ENCODE measurements at places on chromosomes 11 and 22.

- DNase-seq, result no peak
These were observed 89.4 kb downstream of the LDLRAD3 start for GRCh38 chr11:36033082-36033751.

DNA sequence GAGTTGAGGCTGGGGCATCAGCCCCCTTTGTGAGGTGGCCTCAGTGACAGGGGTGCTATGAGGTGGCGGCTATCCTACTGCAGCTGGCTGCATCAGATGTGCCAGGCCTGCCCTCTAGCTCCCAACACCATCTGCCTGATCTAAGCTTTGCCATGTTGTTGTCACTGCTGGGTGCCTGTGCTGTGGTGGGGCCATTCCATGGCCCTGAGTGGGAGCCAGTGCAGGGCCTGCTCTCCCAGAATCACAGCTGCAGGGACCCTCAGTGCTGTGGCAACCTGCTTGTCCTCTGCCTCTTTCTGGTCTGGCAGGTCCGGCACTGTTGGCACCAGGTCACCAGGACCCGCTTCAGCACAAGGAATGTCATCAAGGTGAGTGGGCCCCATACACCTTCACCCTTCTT is 1.8 kb upstream of the SNU13 start:
- DNase-seq, result no peak

- no peak for DNase-seq
These were observed 42.7 kb downstream of the IGLL1 start for GRCh38 chr22:23537416-23537815.

GRCh38 chr11:130852589-130852988 is 63.7 kb downstream of the SNX19 start:
- no peak for DNase-seq

DNA sequence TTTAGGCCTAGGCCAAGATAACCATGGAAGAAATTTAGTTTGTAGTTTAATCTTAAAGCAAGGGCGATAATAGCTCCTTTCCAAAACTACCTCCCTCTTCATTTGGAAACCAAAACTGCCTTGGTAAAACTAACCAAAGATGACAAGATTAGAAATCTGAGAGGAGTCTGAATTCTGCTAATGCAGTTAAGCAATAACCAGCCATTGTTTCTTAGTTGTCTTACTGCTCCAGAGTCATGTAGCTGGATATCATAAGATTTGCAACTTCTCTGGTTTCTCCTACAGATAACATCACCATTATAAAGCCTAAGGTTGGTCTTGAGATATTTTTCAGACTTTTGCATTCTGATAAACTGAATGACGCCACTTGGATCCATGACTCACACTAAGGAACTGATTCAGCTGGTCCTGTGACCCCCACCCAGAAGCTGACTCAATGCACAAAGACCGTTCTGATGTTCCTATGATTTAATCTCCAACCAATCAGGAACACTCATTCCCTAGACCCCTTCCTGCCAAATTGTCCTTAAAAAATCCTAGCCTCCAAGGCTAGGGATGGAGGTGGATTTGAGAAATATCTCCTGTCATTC is 200.8 kb downstream of the LUZP2 start:
- no peak for DNase-seq

Data from SHP77 (cell line).